ENCODE measurements at places on chromosomes 7 and 10.

- no peak for DNase-seq
Measured at GRCh38 chr7:2306688-2307087, 7.6 kb downstream of the SNX8 start.

DNA sequence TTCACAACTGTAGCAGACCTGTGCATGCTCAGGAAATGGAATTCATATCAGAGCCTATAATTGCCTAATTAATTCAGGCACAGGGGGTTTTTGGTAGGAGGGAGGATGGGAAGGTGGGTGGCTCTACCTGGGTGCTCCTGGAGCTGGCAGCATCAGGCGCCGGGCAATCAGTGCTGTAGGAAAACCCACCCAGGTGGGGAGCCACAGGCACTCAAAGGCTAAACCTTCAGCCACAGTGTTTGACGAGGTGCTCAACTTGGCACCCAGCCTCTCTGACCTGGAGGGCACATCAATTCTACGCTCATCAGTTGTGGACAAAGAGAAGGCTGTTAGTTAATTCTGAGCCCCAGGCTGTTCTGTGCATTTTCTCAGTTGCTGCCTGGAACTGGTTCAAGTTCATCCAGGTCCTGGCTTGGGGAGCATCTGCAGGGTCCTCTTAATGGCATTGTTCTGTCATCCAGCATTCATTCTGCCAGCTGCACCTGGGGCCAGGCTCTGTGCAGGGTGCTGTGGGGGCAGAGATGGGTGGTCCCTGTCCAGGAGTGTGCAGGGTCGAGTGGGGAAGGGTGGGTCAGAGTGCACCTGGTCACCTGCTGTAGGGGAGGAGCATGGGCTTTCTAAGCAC, 54.1 kb upstream of the NPTX2 start:
- DNase-seq: no peak

GRCh38 chr10:59635502-59636290, 74.0 kb downstream of the SLC16A9 start:
- no peak for DNase-seq

DNA sequence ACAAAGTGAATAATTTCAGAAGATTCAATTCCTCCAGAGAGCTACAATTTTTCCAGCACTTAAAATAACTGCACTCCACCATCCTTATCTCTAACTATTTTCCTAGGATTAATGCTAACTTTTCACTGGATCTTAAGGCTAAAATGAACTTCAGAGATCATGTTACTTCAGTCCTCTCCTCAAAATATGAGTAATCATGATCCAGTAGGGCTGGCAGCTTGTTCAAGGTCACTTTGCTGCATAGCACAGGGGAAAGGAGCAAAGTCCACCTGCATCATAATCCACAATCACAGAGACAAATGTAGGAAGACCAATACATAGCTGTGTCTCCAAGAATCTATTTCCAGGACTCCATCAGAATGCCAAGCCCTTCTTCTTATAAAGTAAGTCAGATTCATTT, 150.3 kb downstream of the LRRTM3 start:
- no peak for DNase-seq
